ENCODE measurements at places on chromosomes 12 and 14.

DNA sequence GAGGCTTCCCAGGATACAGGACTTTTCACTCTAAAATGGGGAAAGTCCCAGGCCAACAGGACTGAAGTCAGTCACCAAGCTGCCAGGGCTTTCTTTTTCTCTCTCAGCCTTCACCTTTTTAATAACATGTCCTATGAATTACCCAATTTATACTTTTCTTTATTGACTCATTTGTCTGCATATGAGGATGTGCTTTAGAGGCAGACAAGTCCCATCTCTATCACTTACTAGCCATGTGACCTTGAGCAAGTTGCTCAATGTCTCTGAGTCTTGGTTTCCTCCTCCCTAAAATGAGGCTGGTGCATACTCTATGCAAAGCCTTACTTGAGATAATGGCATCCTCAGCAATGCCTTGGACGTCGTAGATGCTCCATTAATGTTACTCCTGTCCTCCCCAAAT, 98.1 kb upstream of the TMPO start:
- DNase-seq = no peak

DNA sequence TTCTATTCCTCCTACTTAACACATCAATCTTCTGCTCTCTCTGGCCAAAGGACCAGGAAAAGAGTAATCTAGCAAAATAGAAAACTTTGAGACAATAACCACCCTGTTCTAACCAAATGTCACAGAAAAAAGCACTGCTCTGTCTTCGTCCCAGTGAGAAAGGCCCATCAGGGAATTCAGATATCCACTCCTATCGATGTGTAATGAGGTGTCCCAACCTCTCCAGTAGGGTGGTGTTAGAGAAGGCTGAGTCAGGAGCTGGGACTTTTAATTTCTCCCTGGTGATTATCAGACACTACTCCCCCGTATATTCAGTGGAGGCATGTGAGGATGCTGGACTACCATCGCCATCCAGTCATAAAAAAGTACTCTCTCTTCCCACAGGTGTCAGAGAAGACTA, 130.3 kb downstream of the TMTC3 start:
- DNase-seq = no peak

DNA sequence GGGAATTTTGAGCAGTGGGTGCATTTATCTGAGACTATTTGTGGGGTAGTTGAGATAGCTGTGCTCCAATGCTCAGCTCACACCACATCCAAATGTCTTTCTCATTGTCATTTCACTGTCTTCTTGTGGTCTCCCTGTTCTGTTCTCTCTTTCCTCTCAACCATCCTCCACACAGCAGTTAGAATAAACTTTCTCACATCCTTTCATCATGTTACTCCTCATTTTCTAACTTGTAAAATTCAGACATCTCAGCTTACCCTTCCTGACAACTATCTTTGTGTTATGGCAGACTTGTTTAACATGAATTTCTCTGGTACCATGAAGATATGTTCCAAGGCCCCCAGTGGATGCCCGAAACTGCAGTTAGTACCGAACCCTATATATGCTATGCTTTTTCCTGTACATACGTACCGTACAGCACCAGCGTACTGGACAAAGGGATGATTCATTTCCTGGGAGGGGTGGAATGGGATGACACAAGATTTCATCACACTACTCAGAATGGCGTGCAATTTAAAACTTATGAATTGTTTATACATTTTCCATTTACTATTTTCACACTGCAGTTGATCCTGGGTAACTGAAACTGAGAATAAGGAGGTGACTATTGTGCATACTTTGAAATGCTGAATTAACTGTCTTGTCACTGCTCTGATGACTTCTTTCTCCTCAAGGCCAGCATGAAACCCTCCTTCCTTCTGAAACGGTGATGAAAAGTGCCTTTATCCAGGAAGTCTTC, 177.1 kb upstream of the SLC38A2 start:
- no peak for DNase-seq

- DNase-seq = no peak
Observed at GRCh38 chr14:71666571-71667145, 265.6 kb upstream of the RGS6 start.

DNA sequence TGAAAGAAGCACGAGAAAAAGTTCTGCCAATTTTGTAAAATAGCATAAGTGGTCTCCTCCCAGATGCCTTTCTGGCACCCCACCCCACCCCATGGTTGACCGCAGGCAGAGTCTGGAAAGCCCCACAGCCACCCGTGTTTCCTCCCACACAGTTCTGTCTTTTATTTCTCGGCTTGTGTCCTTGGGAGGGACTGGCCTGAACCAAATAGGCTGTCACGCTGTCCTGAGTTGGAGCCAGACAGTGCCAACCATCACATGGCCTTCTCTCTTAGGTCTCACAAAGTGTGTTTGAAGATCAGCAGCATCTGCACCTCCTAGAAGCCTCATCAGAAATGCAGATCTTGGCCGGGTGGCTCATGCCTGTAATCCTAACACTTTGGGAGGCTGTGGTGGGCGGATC, 10.2 kb upstream of the LTA4H start:
- peak; percentile 17 for DNase-seq

- no peak for DNase-seq
Observed at GRCh38 chr14:80477388-80478160, 266.3 kb upstream of the DIO2 start.

- DNase-seq = no peak
Observed at GRCh38 chr14:86739761-86740160, 1209.8 kb downstream of the FLRT2 start.

GRCh38 chr14:91144425-91145145, 30.7 kb downstream of the DGLUCY start:
- DNase-seq = no peak

All from pons (tissue), 1 donor.